ENCODE measurements at places on chromosomes 13 and 19.
A peak's percentile ranks its signal among the peaks of the same experiment; 100 is the strongest.

GRCh38 chr19:45103508-45104319, 10.7 kb downstream of the PPP1R37 start:
- no peak for DNase-seq

- DNase-seq: no peak
Measured at GRCh38 chr13:60646620-60647019, 249.6 kb downstream of the TDRD3 start.

GRCh38 chr19:31171936-31172335, 177.3 kb downstream of the TSHZ3 start:
- no peak for DNase-seq

DNA sequence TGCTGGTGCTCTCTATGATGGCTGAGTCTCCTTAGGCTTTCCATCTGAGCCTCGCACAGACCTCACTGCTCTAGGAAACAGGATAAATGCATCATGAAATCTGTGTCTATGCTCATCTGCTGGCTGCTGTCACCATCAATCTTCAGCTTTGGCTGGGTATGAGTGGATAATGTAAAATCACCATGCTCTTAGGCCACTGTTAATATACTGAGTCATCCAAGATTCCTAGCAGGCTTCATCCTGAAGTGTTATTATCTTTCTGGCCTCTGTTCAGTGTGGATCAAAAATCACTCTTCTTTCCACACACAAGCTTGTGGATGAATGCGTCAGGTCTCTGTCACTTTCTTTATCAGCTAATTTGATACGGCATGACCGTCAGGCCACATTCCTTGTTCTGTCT, 317.4 kb downstream of the NALCN start:
- DNase-seq: no peak

- no peak for DNase-seq
Measured at GRCh38 chr13:35995136-35995535, 136.0 kb downstream of the DCLK1 start.

DNA sequence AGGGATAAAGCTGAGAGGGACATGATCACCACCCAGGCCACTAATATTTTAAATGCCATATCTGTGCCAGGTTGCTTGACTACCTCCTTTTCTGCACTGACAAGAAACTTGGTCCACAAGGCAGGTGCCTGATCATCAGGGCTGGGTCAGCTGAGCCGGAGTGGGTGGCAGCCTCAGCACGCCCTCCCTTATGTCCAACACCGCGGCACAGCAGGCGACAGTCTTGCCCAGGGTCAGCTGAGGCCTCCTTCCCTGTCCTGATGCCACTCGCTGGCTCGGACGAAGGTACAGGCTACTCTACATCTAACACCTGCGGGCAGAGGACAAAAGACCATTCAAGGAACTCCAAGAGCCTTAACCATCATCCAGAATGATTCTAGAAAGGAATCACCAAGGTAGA, 16.9 kb downstream of the ZC3H4 start:
- no peak for DNase-seq

- no peak for DNase-seq
Measured at GRCh38 chr13:38785490-38785889, 98.6 kb downstream of the FREM2 start.

- no peak for DNase-seq
Measured at GRCh38 chr13:73861136-73861535, 273.1 kb downstream of the KLF12 start.

DNA sequence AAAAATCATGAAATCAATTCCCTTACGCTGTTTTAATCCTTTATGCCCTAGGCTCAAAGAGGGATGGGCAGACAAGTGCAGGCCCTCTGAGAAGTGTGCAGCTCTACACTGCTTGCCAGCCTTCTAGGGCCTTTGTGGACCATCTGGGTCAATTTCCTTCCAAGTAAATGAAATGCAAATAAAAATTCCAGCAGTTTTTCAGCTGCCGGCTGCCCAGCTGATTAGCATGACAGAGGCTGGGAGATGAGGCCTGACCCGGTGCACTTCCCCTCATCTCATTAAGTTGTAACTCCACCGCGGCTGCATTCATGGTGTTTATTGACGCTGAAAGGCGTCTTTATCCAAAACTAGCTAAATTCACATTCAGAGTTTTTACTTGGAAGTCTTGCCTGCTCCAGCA, 47.5 kb upstream of the GSX1 start:
- DNase-seq: no peak

- no peak for DNase-seq
Measured at GRCh38 chr13:50365408-50366391, 350.5 kb downstream of the KCNRG start.

- DNase-seq: no peak
Measured at GRCh38 chr13:91146601-91147000, 200.9 kb upstream of the MIR17HG start.

DNA sequence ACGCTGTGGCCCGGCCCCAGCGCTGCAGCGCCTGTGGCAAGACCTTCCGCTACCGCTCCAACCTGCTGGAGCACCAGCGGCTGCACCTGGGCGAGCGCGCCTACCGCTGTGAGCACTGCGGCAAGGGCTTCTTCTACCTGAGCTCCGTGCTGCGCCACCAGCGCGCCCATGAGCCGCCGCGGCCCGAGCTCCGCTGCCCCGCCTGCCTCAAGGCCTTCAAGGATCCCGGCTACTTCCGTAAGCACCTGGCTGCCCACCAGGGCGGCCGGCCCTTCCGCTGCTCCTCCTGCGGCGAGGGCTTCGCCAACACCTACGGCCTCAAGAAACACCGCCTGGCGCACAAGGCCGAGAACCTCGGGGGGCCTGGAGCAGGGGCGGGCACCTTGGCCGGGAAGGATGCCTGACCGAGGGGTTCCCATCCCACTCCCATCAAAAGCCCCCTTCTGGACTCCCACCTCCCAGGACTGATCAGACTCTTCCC, 7.9 kb downstream of the ZNF784 start:
- DNase-seq: no peak

DNA sequence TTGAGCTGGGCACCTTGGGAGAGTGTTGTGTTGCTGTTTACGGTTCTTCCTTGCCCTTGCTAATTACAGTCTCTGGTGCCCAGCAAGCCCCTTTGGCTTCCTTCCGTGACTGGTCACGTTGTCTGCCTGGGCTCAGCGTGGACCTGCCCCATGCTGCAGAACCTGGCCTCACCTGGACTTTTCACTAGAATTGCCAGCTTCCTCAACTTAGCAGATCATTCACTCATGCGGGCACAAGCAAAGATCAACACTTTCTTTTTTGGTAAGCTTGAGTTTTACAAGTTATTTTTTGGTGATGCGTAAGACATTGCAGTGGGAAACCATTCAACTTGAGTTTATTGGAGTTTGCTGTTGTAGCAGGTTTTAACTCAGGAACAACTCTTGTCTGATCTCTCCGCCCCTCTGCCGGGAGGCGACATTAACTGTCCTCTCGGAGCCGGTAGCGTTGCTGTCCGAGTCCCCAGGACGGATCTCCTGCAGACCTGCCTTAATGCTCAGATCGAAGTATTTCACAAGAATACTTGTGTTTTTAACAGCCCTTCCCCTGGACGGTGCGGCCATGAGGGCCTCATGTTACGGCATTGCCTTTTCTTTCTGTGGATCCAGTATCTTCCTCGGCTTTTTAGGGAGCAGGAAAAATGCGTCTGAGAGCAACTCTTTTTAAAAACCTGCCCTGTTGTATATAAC, 15.7 kb upstream of the TEX29 start:
- DNase-seq: no peak

DNA sequence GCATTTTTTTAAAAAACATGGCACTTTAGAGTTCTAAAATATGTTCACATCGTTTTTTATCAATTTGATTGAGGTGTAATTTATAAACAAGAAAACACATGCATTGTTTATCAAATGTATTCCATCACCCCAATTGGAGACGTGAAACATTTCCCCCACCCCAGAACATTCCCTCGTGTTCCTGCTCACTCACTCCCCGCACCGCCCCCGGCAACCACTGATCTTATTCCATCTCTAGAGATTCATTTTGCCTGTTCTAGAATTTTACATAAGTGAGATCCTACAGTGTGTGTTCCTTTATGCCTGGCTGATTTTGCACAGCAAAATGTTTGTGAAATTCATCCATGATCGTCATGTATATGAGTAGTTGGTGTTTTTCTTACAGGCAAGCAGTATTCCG, 50.5 kb upstream of the KCTD15 start:
- no peak for DNase-seq

GRCh38 chr13:107864543-107865317, 350.6 kb downstream of the LIG4 start:
- DNase-seq: peak; percentile 83

DNA sequence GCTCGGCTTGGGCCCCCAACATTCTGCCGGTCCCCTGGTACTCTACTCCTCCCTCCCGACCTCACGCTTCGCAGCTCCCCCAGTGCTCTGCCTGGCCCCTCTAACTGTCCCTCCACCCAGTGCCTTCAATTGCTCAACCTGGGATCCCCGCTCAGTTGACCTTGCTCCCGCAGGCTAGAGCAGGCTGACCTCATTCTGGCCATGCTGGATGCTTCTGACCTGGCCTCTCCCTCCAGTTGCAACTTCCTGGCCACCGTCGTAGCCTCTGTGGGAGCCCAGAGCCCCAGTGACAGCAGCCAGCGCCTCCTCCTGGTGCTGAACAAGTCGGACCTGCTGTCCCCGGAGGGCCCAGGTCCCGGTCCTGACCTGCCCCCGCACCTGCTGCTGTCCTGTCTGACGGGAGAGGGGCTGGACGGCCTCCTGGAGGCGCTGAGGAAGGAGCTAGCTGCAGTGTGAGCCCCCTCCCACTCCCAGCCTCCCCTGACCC, 3.6 kb downstream of the GTPBP3 start:
- no peak for DNase-seq

All from hematopoietic multipotent progenitor cell treated with erythropoietin and hydrocortisone succinate and interleukin-3 and kit ligand, for 6 days (in vitro differentiated cells).